ENCODE measurements at places on chromosomes 3 and 15.

- DNase-seq: no peak
These were observed 19.6 kb downstream of the PLXNA1 start for GRCh38 chr3:127002195-127003174.

- no peak for DNase-seq
These were observed 269.7 kb downstream of the ABHD5 start for GRCh38 chr3:43960448-43960840.

DNA sequence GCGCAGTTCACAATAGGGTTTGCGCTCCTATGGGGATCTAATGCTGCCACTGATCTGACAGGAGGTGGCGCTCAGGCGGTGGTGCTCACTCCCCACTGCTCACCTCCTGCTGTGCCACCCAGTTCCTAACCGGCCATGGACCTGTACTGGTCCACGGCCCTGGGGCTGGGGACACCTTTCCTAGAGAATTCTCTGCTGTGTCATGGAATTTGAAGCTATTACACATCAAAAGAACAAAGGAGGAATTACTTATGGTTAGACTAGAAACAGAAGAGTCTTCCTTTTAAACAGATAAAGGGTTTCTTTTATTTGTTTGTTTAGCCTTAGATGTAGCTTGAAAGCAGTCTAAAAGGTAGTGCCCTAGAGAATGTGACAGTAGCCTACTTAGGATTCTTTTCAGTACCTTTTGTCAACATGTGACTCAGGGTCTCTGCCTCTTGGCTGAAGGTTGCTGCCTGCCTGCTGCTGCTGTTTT is 50.3 kb downstream of the PAK2 start:
- no peak for DNase-seq

GRCh38 chr3:190401963-190402362 is 14.0 kb downstream of the CLDN16 start:
- DNase-seq: no peak

- no peak for DNase-seq
These were observed 120.5 kb upstream of the PROK2 start for GRCh38 chr3:71905426-71905825.

DNA sequence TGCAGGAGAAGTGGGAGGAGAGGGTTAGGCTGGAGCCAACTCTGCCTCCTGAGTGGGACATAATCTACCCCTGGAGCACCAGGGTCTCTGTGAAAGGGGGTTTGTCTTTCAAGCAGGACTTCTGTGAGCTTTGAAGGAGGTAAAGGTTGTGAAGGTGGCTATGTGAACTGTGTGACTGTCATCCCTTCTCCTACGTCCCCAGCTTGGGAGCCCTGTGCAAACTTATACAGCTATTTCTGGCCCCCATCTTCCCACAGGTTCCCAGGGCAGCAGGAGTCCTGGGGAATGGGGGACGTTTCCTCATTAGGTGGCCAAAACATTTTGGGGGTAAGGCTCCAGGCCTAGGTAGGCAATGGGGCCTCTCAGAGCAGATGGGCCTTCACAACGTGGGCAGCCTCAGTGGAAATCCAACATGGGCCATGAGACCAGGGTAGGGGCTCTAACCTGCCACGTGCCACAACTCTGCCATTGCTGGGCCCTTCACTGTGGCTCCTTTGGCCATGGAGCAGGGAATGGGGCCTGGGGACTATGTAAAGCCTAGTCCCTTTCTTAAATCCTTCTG is 3.5 kb downstream of the VIPR1 start:
- no peak for DNase-seq

DNA sequence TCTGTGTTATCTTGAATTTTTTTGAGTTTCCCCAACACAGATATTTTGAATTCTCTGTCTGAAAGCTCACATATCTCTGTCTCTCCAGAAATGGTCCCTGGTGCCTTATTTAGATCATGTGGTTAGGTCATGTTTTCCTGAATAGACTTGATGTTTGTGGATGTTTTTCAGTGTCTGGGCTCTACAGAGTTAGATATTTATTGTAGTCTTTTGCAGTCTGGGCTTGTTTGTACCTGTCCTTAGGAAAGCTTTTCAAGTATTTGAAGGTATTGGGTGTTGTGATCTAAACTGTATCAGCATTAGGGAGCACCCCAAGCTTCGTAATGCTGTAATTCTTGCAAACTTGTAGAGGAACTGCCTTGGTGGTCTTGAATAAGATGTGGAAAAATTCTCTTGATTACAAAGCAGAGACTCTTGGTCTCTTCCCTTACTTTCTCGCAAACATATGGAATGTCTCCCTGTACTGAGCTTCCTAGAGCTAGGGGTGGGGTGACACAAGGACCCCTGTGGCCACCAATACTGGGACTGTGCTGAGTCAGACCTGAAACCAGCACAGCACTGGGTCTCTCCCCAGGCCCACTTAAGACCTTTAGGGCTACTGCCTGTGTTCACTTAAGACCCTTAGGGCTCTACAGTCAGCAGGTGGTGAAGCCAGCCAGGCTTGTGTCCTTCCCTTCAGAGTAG is 26.5 kb downstream of the TM4SF18 start:
- no peak for DNase-seq

GRCh38 chr3:110419096-110419495 is 652.5 kb upstream of the NECTIN3 start:
- DNase-seq: no peak

- DNase-seq: no peak
These were observed 51.6 kb upstream of the ARL6 start for GRCh38 chr3:97712919-97713318.

DNA sequence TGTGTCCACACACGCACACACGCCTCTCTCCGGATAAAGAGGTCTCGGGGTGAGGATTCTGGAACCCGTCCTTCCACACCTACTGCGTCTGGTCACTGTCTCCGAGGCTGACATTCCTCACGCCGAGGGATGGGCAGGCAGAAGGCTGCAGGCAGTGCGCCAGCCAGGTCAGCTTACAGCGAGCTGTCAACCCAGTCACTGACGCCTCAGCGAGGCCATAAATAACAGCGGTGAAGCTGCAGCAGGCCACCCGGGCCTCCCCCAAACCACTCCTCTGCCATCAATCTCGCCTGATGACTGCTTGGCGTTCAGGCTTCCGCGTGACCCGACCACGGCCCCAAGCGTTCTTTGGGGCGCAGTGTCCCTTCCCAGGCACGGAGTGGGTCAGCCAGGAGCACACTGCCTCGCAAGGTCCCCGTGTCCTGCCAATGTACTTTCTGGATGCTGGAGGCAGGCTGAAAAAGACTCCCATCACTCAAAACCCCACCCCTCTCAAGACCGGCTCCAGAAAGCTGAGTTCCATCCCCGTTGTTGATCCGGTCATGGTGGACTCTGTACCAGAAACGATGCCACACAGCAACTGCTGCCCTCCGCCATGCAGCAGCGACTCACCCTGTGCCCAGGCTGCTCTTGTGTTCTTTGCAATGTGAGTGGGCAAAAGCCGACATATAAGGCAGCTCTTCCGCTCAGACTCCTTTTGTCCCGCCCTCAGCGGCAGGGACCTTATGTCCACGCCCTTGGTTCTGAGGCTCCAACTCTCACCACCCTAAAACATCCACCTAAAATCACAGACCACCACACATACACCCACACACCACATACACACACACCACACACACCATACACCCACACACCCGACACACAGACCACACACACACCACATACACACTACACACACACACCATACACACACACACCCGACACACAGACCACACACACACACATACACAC is 27.1 kb downstream of the CPN2 start:
- no peak for DNase-seq

DNA sequence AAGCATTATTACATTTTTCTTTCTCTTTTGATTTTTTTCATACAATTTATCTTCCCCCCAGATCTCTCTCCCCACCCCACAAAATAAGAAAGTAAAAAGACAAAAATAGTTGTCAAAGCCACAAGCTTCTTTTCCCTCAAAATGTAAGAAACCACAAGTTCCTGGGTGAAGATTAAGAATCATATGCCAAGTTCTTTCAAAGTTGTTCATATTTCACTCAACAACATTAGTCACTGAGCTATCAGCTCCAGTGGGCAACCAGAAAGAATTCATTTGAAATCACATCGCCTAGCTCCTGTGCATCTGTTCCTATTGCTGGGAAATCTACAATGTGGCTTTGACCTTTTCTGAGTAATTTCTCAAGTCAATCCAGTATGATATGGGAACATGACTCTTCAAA is 681.6 kb upstream of the ARPP21 start:
- DNase-seq: no peak

DNA sequence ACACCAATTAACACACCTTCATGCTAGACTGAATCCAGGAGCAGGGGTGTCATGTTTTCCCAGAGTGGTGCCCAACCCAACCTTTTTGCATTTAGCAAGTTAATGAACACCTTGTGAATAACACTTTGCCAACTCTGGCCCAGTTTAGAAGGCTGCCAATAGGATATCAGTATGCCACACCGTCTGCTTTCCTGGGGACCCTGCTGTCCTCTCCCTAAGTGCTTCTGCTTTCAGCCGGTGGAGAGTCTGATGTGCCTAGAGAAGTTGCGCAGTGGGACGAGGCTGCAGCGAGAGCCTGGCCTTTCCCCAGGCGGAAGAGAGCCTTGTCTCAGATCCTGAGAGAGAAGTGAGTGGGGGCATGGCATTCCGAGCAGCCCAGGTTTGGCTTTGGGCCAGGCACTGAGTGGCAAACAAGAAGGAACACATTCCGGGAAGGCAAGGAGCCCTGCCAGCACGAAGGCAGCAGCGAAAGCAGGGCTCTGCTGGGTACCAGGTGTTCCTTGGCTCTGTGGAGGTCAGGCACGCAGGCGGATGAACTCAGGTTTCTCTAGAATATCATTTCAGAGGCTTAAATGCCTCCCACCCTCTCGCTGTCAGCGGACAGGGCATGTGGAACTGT is 36.9 kb downstream of the SENP8 start:
- no peak for DNase-seq

GRCh38 chr3:160129459-160130061 is 95.7 kb upstream of the C3orf80 start:
- no peak for DNase-seq

- no peak for DNase-seq
These were observed 111.1 kb downstream of the FMN1 start for GRCh38 chr15:33083232-33084081.

DNA sequence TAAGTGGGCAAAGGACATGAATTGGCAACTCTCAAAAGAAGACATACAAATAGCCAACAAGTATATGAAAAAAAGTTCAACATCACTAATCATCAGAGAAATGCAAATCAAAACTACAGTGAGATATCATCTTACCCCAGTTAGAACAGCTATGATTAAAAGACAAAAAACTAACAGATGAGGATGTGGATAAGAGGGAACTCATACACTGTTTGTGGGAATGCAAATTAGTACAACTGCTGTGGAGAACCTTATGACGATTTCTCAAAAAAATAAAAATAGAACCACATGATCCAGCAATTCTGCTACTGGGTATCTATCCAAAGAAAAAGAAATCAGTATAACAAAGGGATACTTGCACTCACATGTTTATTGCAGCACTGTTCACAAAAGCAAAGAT is 28.6 kb downstream of the NEK10 start:
- DNase-seq: no peak

DNA sequence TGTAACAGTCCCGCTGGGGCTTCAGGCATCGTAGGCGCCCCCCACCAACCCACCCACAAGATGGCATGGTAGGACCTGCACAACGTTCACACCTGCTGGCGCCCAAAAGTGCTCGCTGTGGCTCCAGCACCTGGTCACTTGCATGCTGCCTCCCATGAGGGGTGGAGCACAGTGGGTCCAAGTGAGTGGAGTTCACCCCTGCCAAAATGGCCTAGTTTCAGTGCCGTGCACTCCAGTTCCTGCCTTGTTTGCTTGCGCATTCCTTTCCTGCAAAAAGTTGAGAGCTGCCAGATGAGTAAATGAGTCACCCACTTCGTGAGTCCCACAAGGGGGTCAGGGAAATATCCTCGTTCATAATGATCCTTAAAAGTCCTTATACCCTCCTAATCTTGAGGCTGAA is 788.7 kb upstream of the DPPA4 start:
- DNase-seq: no peak

GRCh38 chr3:99918715-99919114 is 101.1 kb downstream of the CMSS1 start:
- no peak for DNase-seq

GRCh38 chr3:53554559-53555067 is 60.2 kb downstream of the CACNA1D start:
- DNase-seq: no peak

DNA sequence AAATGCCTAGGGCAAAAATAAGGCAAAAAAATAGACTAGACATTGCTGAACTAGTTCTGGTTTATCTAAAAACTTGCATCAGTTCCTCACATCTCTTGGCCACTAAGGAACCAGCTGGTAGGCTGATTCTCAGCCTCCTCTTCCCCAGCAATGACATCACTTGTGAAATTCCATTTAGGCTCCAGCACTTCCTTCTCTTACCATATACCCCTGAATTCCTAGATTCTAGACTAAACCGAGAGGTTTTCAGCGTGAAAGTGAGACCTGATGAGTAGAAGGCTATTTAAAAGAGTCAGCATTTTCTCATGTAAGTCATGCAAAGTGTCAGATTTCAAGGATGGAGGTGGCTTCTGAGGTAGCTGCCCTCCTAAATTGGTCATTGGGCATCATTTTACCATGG is 247.1 kb upstream of the CDIN1 start:
- no peak for DNase-seq

GRCh38 chr3:29291260-29291981 is 10.6 kb downstream of the RBMS3 start:
- DNase-seq: no peak

GRCh38 chr3:48425281-48425812 is 4.5 kb downstream of the PLXNB1 start:
- DNase-seq: no peak

- no peak for DNase-seq
These were observed 14.6 kb upstream of the MECOM start for GRCh38 chr3:169678122-169678521.

DNA sequence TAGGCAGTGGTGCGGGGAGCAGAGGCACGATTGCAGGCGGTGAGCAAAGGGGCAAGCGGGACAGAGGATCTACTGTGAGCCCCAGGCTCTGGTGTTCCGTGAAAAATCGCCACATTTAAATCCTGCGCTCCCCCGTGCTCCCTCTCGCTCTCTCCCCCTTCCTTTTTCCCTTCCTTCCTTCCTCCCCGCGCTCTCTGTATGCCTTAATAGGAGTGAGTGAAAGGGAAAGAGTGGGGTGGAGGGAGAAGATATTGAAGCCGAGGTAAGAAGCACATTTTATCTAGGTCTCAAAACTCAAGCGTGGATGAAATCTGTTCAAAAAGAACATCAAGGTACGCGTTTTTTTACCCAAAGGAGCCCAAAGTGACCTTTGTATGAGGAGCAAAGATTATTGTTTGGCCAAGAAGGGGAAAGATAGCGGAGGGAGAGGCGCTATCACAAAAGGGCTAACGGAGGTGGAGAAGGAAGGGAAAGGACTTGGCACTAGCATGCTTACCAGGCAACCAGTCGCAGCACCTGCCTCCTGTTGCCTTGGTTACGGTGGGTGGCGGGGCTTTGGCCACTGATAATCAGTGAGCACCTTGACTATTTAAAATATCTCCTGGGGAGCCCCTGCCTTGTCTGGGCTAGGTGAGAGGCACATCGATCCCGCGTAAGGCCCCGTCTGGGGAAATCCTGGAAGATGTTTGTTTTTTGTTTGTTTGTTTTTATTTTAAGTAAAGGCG is 14.9 kb upstream of the AEN start:
- no peak for DNase-seq

- DNase-seq: no peak
These were observed 94.4 kb downstream of the CHRNA7 start for GRCh38 chr15:32124726-32125125.

GRCh38 chr3:52537165-52537620 is 788 bp downstream of the UQCC5 start:
- no peak for DNase-seq

- no peak for DNase-seq
These were observed 256.0 kb downstream of the OCA2 start for GRCh38 chr15:27843146-27843545.

GRCh38 chr15:74730619-74731316 is 5.4 kb upstream of the CYP1A1 start:
- no peak for DNase-seq

- no peak for DNase-seq
These were observed at the start of gene PPARG for GRCh38 chr3:12288182-12289129. Gene PPARG (plus strand): TSS chr3:12289070. CDS start chr3:12379712, 90,642 bp downstream.
